ENCODE measurements at places on chromosomes 16 and 17.
A peak's percentile ranks its signal among the peaks of the same experiment; 100 is the strongest.

DNA sequence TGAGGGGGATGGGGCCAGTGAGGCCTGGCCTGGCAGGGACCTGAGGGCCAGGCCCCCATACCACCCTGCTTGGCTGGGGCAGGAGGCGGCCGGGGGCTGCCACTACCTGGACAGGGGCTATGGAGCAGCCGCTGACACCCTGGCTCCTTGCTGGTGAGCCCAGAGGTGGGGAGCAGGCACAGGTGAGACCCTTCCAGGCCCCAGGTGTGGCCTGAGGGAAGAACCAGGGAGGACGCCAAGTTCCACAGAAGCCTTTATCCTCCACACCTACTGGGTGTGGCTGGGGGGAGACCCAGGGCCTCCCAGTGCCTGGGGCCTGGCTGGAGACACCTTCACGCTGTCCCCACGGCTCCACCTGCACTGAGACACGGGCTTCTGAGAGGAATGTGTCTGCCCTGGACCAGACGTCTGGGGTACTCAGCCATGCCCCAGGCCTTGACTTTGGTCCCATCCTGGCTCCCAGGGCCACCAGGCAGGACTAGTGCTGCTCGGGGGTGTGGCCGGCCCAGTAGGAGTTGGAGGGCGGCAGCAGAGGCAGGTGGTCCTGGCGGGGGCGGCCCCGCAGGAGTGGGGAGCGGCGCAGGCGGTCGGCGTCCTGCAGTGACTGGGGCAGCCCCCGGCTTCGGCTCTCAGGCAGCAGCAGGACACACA, 4.7 kb downstream of the SLC22A31 start:
- DNase-seq: peak; percentile 2

- no peak for DNase-seq
These were observed 15.7 kb upstream of the TMEM101 start for GRCh38 chr17:44030482-44030881.

- DNase-seq: no peak
These were observed 20.5 kb downstream of the MGAT5B start for GRCh38 chr17:76888661-76889060.

GRCh38 chr17:44627513-44628242, 28.6 kb upstream of the MEIOC start:
- no peak for DNase-seq

GRCh38 chr17:31877911-31878702, 19.1 kb upstream of the COPRS start:
- peak; percentile 60 for DNase-seq

DNA sequence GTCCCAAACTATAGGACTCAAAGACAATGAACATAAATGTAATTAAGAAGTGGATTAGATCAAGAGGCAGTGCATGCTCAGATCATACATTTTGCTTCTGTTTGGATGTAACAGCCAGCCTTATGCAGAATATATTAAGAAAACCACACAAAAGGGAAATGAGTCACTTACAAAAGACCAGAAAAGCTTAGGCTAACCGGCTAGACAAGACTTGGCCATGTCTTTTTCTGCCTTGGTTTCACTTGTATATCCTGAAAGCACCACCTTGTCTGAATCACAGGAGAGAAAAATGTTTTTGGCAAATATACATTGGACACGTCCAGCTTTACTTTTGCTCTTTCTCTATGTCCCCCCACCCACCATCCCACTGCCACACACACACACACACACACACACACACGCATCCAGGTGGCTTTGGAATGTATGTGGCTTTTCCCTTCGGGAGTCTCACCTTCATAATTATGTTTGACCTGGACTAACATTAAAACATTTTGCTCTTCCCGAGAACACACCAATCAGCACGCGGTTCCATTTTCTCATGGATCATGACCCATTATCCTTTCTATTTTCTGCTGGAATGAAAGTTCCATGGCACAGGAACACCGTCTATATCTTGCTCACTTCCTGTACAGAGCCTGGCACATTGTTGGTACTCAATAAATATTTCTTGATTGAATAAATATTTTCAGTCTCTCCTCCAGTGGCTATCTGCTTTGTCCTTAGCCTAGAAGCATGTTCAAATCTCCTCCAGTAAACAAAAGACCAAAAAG, 64.6 kb downstream of the CDK5R1 start:
- DNase-seq: peak; percentile 22

GRCh38 chr17:7348478-7349242, 3.3 kb upstream of the KCTD11 start:
- no peak for DNase-seq

- DNase-seq: no peak
These were observed 10.5 kb upstream of the PRR35 start for GRCh38 chr16:549544-550263.

DNA sequence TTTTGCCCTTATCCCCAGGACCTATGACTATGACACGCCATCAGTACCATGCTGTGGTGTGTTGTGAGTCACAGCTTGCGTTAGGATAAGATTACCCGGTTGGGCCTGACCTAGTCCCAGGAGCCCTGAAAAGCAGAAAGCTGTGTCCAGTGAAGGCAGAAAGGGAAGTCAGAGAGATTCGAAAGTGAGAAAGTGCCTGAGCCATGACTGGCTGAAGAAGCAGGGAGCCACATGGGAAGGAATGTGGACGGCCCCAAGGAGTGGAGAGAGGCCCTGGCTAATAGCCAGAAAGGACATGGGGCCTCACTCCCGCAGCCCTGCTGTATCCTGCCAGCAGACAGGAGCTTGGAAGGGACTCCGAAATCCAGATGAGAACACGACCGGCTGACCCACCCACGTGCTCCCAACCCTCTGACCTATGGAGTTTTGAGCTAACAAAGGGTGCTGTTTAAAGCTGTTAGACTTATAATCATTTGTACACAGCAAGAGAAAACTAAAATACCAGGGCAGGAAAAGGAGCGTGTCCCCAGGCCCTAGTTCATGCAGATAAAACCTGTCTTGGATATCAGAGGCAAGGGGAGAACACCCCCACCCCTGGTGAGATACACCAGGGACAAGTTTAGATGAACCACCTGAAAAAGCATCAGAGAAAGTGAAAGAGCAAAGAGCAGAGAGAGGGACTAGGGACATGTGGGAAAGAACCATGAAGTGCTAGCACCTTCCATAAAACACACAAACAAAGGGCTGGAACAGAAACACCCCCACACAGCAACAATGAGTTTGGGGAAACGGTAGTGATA, 115.3 kb downstream of the SLC39A11 start:
- DNase-seq: no peak

GRCh38 chr17:61160789-61161445, 238.7 kb upstream of the TBX2 start:
- no peak for DNase-seq
